ENCODE measurements at places on chromosomes 16 and 17.

DNA sequence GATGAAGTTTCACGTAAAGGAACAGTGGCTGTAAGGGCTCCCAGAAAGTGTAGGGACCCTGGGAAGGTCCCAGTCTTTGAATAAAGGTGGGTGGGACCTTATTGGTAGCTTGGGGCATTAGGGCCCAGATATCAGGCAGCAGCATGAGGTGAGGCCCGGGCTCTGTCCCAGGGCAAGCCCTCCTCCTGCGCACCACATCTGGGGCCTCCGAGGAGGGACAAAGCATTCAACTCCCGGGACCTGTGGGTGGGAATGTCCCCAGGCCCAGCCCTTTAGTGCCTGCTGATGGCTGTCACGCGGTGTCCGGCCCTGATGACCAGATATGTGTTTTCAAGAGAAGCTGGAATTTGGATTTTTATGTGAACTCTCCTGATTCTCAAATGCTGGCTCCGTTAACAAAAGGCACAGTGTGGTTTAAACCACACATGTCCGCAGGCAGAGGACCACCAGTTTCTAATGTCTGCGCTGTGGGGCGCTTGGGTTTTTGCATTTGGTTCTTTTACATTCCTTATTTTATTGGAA, 30.4 kb downstream of the RAI1 start:
- DNase-seq: peak; percentile 50

DNA sequence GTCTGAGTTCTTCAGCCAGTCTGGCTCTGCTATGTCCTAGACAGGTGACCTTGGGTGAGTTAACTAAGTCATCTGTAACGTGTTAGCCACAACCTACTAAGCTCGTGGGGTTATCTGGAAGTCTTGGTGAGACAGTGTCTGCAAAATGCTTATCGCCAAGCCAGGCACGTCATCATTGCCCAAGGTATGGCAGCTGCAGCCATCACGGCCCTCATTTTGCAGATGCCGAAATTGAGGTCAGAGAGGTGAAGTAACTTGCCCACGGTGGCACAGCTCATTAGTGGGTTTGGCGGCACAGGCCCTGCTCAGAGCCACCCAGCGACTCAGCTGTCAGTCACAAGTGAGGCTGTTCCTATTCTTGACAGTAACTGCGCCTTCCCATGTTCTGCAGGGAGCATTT, 79.8 kb downstream of the CMIP start:
- no peak for DNase-seq

DNA sequence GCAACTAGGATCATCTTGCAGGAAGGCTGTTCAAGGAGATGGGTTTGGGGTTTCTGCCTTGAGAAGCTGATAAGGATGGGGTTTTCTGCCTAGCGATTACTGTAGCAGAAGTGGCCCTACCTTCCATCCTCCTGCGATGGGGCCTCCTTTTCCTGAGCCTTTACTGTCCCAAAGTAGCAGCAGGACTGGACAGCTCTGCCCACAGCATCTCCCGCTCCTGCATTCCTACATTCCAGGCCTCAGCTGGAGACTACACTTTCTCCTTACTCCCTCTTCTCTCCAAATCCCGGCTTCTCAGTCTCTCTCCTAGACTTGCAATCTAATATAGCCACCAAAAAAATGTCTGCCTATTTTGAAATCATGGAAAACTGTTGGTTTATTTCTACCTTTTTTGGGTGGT, 355.4 kb downstream of the CA10 start:
- DNase-seq: no peak

DNA sequence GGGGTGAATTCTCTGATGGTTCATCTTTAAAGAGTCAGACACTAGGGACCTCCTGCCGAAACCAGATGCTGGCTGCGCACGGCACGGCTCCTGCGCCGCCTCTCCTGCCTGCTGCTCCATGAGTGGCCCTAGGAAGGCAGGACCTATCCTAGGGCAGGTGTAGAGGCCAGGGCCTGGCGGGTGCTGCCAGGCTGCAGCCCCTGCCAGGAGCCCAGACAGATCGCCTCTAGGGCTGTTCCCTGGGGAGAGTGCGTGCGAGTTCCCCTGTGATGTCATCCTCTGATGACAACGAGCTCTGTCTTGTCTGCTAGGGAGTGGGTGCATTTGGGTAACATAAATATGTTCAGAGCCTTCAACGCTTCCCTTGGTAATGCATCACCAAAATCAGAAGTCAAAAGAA, 23.9 kb downstream of the SLC38A10 start:
- DNase-seq: no peak

GRCh38 chr16:23896832-23897821, 61.3 kb downstream of the PRKCB start:
- DNase-seq: no peak

DNA sequence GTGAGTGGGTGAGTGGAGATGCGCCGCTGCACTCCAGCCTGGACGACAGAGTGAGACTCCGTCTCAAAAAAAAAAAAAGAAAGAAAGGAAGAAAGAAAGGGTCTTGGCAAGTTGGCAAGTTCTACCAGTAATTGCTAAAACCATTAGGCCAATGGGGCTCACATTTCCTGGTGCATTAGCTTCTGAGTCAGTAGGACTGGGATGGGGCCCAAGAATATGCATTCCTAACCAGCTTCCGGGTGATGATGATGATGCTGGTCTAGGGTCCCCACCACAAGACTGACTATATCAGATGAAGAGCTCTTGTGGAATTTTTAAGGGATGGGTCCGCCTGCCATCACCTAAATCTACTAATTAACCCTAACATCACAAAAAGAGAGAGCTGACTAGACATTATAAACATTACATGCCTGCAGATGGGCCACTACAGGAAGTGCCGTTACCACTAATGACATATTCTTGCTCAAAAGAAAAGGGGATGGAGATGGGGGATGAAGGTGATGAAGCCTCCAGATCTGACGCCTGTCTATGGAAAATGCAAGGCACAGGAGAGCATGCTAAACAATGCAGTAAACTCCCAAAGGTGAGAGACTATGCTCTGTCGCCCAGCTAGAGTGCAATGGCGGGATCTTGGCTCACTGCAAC, 13.1 kb downstream of the MYH11 start:
- DNase-seq: no peak

GRCh38 chr16:15682105-15682570, 32.1 kb downstream of the NDE1 start:
- DNase-seq: peak; percentile 81

DNA sequence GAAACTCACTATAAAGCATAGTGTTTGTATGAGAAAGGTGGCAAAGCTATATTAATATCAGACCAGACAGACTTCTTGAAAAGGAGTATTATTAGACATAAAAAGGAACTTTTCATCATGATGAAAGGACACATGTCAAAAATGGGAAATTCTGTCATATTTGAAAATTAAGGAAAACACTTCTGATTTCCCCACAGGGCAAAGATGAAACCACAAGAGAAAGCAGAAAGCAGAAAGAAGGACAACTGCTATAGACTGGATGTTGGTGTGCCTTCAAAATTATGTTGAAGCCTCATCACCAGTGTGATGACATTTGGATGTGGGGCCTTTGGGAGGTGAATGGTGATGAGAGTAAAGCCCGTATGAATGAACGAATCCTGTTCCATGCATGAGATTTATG, 193.0 kb downstream of the STX8 start:
- DNase-seq: no peak

- no peak for DNase-seq
These were observed 6.9 kb upstream of the SLC13A2 start for GRCh38 chr17:28466521-28467048.

DNA sequence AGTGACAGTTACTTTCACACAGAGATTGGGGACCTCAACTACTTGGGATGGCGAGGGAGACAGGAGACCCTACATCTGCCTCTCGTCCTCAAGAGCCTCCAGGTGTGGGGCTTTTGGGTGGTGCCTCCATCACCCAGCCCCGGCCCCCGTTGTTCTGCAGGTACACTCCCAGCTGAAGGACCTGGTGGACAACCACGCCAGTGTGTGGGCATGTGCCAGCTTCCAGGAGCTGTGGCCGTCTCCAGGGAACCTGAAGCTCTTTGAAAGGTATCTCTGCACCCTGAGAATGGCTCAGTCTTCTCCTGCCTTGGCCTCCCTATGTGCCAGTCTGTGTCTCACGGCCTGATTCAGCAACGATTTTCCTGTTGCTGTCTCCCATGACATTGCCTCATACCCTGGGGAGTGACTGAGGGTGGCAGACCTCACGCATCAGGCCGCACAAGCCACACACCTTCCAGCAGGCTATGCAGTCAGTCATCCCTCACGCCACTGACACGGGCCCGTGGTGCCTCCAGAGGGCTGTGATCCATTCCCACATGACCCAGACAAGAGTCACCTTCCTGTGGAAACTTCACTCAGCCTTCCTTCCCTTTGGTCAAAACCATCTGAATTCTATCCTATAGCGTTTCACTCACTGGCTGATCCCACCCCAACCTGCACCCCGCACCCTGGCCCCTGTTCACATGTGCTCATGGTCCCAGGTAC, 3.7 kb downstream of the CCNF start:
- DNase-seq: no peak

GRCh38 chr16:814974-815373, 14.4 kb upstream of the GNG13 start:
- DNase-seq: peak; percentile 74

DNA sequence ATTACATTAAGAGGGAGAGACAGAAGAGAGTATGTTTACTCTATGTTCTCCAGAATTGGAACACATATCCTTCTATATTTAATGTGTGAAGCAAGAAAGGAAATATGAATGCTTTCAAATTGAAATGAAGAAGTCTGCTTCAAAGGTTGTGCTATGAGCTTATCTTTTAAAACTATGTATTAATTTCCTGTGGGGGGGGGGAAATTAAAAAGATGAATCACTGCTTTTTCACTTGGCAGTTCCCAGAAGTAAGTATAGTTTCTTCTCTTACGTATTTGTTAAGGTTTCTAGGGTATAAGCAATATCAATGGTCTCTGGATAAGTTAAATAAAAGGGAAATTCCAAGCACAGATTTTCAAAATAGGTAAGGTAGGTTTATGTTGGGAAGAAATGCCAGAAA, 7.0 kb downstream of the TERF2 start:
- peak; percentile 22 for DNase-seq

- DNase-seq: no peak
These were observed 225.1 kb downstream of the LGALS9B start for GRCh38 chr17:20242271-20242670.

GRCh38 chr16:450785-451512, 25.5 kb downstream of the RAB11FIP3 start:
- DNase-seq: no peak

GRCh38 chr17:50683434-50684287, 24.1 kb downstream of the ANKRD40 start:
- no peak for DNase-seq

GRCh38 chr16:51210087-51210486, 59.0 kb upstream of the SALL1 start:
- DNase-seq: no peak

- DNase-seq: peak; percentile 84
These were observed 168.3 kb downstream of the SEC14L1 start for GRCh38 chr17:77308861-77309726.

GRCh38 chr17:35018814-35019213, 38.5 kb downstream of the LIG3 start:
- DNase-seq: no peak

DNA sequence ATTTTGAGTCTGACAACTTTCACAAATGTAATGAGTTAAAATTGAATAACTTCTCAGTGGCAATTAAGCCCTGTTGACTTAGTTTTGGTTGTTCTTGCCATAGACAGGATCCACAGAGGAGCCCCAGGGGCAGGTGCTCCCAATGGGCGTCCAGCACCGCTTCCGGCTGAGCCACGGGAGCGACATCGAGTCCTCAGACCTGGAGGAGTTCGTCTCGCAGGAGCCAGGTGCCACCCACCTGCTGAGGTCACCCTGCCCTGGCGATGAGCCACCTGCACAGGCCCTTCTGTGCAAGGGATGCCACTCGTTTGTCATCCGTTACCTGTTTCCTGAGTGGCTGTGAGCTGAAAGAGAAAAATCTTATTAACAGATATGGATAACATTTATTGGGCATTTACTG, 10.7 kb downstream of the CCDC40 start:
- no peak for DNase-seq

DNA sequence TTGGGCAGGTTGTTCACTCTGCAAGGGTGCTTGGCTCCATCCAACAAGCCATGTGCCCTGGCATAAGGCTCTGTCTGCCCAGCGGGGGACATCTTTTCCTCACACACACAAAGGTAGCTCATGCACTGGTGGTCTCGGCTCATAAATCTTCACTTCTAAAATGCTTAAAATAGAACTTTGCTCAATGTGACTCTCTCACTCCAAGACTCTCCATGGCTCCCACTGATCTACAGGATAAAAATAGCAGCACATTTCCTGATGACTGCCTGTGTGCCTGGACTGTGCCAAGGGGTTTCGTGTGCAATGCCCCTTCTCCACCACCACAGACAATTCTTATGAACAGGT, 15.1 kb upstream of the CIBAR2 start:
- no peak for DNase-seq

DNA sequence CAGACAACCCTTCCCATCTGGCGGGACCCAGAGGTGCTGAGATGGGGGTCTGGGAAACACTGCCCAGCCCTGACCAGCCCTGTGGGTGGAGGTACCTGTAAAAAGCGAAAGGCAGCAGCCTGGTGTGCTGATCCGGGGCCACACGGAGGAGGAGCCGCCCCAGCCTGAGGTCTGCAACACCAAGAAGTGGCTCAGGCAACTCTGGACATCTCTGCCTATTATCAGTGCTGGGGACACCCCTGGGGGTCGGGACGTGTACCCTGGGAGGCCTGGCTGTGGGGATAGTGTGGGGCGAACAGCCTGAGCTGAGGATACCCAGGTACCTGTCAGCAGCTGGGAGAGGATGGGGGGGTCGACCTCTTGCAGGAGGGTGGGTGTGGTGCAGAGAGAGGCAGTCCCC, 18.0 kb downstream of the ZNF276 start:
- no peak for DNase-seq

- DNase-seq: no peak
These were observed 12.9 kb upstream of the PVALEF start for GRCh38 chr17:81152288-81152828.

DNA sequence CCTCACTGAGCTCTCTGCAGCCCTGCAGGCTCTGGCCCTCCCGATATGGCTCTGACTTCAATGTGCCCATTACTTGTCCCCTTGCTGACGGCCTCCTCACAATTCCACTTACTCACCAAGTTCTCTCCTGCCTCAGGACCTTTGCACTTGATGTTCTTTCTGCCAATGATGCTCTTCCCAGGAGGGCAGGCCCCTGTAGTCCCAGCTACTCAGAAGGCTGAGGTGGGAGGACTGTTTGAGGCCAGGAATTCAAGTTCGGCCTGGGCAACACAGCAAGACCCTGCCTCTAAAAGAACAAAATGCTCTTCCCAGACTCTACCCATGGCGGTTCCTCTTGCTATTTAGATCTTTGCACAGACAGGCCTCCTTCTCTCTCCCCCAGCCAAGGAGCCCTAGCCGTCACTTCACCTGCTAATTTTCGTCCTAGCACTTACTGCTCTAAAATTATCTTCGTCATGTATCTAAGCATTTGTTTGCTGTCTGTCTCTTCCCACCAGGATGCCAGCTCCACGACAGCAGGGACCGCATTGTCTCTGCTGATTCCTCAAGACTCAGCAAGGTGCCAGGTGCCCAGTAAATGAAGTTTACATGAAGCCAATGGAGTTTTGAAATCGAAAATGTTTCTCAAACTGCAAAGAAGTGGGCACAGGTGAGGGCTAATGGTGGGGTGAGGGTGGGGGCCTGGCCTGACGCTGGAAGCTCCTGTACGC, 626 bp upstream of the RAI1 start:
- no peak for DNase-seq

GRCh38 chr17:22570144-22570845, 878.0 kb downstream of the KCNJ18 start:
- no peak for DNase-seq

- DNase-seq: peak; percentile 79
These were observed 504 bp downstream of the SRSF1 start for GRCh38 chr17:58006560-58006923.

- DNase-seq: no peak
These were observed 5.6 kb downstream of the ALOX12B start for GRCh38 chr17:8081876-8082275.

- DNase-seq: no peak
These were observed 37.5 kb upstream of the GSG1L start for GRCh38 chr16:28100810-28101532.
